Esophagus squamous epithelium (tissue), 5 donors: ENCODE measurements at places on chromosomes 5 and 9.

- DNase-seq, result no peak
These were observed 365.8 kb upstream of the ZNF608 start for GRCh38 chr5:125112196-125112595.

- no peak for DNase-seq
These were observed 2.0 kb downstream of the AK3 start for GRCh38 chr9:4738866-4739586.

GRCh38 chr5:67404256-67405100, 207.9 kb upstream of the CD180 start:
- no peak for DNase-seq

GRCh38 chr5:10832987-10833386, 72.0 kb upstream of the DAP start:
- no peak for DNase-seq

DNA sequence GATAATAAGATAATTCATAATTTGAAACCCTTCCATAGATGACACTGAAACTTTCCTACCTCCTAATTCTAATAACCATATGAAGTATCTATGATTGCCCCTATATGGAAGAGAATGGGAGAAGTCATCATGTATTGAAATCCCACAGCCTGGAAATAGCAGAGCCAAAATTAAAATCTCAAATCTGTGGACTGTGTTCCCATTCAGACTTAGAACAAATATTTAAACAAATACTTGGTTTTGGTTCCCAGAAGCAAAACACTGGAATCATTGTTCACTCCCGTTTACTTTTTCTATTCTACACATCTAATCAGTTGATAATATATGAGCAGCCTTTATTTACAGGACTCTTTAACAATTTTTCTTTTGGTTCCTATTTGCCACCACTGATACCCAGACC, 92.6 kb upstream of the PTPRD start:
- no peak for DNase-seq

- DNase-seq, result no peak
These were observed 360.6 kb downstream of the PTPRD start for GRCh38 chr9:10252174-10252573.
